ENCODE measurements at places on chromosomes 4 and X.

GRCh38 chr4:38131371-38132091 is 171.3 kb downstream of the PTTG2 start:
- peak; percentile 52 for DNase-seq

DNA sequence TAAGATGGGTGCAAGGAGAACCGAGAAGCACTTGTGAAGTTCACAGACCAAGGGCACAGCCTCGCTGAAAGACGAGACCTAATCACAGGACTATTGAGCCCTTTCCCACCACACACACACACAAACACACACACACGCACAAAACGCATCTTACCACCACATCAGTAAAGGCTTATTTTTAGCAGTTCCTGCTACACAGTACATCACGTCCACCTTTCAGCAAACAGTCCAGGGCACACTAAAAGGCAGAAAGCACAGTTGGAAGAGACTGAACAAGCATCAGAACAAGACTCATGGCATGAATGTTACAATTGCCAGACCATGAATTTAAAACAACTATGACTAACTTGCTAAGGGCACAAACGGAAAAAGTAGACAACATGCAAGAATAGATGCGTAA is 83.6 kb upstream of the MAPK10 start:
- no peak for DNase-seq

- DNase-seq = no peak
Measured at GRCh38 chrX:11241720-11242119, 51.5 kb upstream of the AMELX start.

- DNase-seq = no peak
Measured at GRCh38 chr4:135833529-135833928, 1631.9 kb upstream of the PABPC4L start.

DNA sequence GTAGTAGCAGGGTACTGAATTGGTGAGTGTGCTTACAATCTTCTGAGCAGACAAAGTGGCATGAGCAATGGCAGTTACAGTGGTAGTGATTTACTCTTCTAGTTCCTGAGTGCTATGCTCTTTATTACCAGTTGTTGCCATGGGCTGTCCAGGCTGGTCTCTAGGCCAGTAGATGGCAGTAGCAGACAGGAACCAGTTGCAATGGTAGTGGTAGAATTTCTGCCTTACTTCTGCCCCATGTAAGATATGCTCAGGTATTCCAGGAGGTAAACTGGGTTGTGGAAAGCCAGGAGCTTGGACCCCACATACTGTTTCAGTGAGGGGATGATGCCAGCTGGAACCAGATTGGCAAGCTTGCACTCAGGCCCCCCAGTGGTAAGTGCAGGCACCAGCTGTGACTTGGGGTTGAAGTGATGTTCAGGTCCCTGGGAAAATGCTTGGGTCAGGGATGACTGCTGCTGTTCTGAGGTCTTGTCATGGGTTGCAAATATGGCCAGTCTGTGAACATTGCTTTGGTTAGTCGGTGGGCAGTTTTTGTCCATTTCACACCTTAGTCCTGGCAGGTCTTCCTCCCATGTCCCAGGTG is 63.0 kb upstream of the ZXDB start:
- DNase-seq = peak; percentile 1

- no peak for DNase-seq
Measured at GRCh38 chr4:171024720-171025303, 788.4 kb upstream of the GALNTL6 start.

All from fibroblast of pulmonary artery (primary cell).